ENCODE measurements at places on chromosomes 2 and 18.
A peak's percentile ranks its signal among the peaks of the same experiment; 100 is the strongest.

DNA sequence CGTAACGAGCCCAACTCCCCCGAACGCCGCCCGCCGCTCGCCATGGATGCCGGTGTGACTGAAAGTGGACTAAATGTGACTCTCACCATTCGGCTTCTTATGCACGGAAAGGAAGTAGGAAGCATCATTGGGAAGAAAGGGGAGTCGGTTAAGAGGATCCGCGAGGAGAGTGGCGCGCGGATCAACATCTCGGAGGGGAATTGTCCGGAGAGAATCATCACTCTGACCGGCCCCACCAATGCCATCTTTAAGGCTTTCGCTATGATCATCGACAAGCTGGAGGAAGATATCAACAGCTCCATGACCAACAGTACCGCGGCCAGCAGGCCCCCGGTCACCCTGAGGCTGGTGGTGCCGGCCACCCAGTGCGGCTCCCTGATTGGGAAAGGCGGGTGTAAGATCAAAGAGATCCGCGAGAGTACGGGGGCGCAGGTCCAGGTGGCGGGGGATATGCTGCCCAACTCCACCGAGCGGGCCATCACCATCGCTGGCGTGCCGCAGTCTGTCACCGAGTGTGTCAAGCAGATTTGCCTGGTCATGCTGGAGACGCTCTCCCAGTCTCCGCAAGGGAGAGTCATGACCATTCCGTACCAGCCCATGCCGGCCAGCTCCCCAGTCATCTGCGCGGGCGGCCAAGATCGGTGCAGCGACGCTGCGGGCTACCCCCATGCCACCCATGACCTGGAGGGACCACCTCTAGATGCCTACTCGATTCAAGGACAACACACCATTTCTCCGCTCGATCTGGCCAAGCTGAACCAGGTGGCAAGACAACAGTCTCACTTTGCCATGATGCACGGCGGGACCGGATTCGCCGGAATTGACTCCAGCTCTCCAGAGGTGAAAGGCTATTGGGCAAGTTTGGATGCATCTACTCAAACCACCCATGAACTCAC, 673 bp downstream of the PCBP1 start:
- H3K27me3 ChIP-seq = no peaks in the 10 kb centered on the region
- DNase-seq = peak; percentile 51
- peaks cover 11% of the 10 kb centered on the region for H3K36me3 ChIP-seq
- peaks cover 43% of the 10 kb centered on the region for H3K4me1 ChIP-seq

- H3K27me3 ChIP-seq = no peaks in the 10 kb centered on the region
- DNase-seq = no peak
- no peak overlapping the region for H3K27ac ChIP-seq
- no peaks in the 10 kb centered on the region for H3K4me1 ChIP-seq
- H3K4me3 ChIP-seq = no peak overlapping the region
- H3K36me3 ChIP-seq = peaks cover 70% of the 10 kb centered on the region
These were observed 46.8 kb downstream of the XRCC5 start for GRCh38 chr2:216155954-216156353.

DNA sequence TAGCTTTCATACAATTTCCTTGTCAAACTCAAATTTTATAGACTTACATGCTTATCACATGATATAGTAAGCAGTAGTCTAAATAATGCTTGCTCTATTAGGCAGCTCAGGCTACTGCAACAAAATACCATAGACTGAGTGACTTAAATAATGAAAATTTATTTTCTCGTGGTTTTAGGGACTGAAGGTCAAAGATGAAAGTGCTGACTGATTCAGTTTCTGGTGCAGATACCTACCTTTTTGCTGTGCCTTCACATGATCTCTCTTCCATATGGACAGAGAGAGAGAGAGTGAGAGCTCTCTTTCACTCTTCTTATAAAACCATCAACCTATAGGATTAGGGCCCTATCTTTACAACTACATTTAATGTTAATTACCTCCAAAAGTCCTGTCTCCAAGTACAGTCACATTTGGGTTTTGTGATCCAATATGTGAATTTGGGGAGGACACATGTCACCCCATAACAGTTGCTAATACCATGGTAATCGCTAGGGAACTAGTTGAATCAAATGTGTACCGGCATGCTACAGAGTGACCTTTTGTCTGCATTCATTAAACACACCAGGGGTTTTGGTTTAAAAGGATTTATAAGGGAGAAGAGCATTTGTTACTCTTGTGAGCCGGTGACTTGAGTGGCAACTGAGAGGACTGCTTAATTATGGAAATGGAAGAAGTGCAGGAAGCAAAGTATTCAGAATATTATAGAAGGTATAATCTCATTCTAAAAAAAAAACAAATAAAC, 723.4 kb upstream of the LRRTM4 start:
- no peaks in the 10 kb centered on the region for H3K27me3 ChIP-seq
- no peak overlapping the region for H3K27ac ChIP-seq
- H3K4me1 ChIP-seq = no peaks in the 10 kb centered on the region
- no peaks in the 10 kb centered on the region for H3K36me3 ChIP-seq
- no peak for DNase-seq
- no peak overlapping the region for H3K4me3 ChIP-seq

DNA sequence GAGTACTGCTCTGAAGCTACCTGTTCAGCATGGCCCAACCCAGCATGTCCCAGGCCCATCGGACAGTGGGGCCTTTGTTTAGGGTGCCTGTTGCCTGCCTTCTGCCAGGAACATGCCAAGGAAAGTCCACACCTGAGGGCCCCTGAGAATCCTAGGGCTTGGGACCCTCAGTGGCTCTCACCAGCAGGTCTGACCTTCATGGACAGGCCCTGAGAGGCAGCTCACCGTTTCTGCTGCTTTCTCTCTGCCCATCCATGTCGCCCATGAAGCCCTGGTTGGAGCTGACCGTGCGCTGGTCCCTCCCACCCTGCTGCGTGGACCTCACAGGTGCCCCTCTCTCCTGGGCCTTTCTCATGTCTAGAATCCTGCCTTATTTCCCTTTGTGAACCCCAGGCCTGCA, 124.0 kb downstream of the GBX2 start:
- no peak overlapping the region for H3K27ac ChIP-seq
- H3K27me3 ChIP-seq = no peaks in the 10 kb centered on the region
- DNase-seq = no peak
- H3K36me3 ChIP-seq = peaks cover 42% of the 10 kb centered on the region

DNA sequence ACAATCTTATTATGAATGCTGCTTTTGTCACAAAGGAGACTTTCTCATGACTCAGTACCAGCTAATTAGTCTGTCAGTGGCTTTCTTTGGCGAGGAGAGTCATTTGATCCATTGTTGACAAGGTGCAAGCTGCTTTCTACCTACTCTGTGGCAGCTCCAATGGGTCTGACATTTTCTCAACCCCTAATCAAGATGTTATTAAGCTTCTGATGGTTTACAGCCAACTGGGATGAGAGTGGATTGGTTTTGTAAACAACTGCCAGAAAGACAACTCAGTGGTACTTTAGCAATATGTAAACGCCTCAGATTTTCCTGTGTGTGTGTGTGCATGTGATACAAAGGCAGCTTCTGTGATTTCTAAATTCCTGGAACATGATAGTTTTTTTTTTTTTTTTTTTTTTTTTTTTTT, 8.2 kb upstream of the CLIP4 start:
- no peak overlapping the region for H3K4me3 ChIP-seq
- H3K27ac ChIP-seq = no peak overlapping the region
- no peaks in the 10 kb centered on the region for H3K36me3 ChIP-seq
- H3K4me1 ChIP-seq = no peaks in the 10 kb centered on the region
- peaks cover 6% of the 10 kb centered on the region for H3K27me3 ChIP-seq

DNA sequence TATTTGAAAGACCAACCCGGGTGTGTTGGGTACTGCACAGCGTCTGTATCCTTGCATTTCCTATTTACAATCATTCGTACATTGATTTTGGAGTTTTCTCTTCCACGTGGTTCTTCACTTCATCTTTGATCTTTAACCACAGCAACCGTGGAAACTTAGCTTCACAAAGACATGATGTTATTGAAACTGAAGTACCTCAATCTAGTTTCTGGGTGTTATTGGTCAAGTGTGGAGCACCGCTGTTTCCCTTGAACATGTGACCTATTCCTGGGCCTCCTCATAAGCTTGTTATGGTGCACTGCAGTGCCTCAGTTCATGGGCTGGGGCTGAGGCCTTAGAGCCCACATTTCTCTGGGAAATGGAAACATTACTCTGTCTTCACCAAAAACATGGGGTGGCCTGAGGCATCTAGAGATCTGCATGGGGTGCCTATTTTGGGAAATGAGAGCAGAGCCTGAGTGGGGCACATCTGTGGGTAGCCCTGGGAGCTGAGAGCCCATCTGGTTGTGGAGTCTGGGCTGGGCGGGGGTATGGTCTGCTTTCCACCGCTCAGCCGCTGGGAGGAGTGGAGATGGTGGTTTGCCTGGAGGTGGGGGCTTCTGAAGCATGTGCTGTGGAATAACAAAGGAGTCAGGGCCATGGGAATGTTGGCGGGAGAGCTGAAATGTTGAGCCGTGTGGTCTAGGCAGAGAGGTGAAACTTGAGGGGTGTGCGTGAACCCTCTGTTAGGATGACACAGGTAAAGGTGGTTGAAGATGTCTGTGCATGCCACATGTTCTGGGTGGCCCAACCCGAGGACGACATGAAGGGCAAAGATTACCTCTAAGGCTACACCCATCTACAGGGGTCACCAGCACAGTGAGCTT, 37.4 kb downstream of the ZNF236 start:
- no peak for DNase-seq
- H3K4me3 ChIP-seq = no peak overlapping the region
- peaks cover 32% of the 10 kb centered on the region for H3K36me3 ChIP-seq
- no peaks in the 10 kb centered on the region for H3K4me1 ChIP-seq
- H3K27ac ChIP-seq = no peak overlapping the region

- no peak overlapping the region for H3K4me3 ChIP-seq
- no peaks in the 10 kb centered on the region for H3K36me3 ChIP-seq
- H3K4me1 ChIP-seq = no peaks in the 10 kb centered on the region
- peaks cover 5% of the 10 kb centered on the region for H3K27me3 ChIP-seq
These were observed 30.5 kb upstream of the TWIST2 start for GRCh38 chr2:238817382-238817781.

DNA sequence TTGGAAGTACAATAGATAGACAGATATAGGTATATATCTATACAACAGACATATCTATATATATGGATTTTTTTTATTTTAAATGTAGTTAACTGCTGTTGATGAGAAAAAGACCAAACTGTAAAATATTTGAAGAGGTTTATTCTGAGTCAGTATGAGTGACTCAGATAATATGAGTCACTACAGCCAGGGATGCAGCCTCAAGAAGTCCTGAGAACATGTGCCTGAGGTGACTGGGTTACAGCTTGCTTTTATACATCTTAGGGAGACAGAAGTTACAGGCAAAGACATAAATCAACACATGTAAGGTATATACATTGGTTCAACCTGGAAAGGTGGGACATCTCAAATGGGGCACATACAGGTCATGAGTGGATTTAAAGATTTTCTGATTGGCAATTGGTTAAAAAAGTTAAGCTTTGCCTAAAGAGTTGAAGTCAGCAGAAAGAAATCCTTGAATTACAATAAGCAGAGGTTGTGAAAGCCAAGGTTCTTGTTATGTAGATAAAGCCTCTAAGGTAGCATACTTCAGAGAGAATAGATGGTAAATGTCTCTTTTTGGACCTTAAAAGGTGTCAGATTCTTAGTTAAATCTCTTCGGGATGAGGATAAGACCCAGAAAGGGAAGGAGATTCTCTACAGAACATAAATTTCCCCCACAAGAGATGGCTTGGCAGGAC, 149.9 kb downstream of the RBM43 start:
- H3K36me3 ChIP-seq = no peaks in the 10 kb centered on the region
- H3K27me3 ChIP-seq = no peaks in the 10 kb centered on the region
- no peak overlapping the region for H3K27ac ChIP-seq
- H3K4me1 ChIP-seq = no peaks in the 10 kb centered on the region

- H3K27me3 ChIP-seq = no peaks in the 10 kb centered on the region
- no peak overlapping the region for H3K27ac ChIP-seq
- peaks cover 49% of the 10 kb centered on the region for H3K36me3 ChIP-seq
- H3K4me3 ChIP-seq = no peak overlapping the region
- H3K4me1 ChIP-seq = peaks cover 5% of the 10 kb centered on the region
- no peak for DNase-seq
These were observed 77.1 kb upstream of the NARS1 start for GRCh38 chr18:57698571-57699276.

DNA sequence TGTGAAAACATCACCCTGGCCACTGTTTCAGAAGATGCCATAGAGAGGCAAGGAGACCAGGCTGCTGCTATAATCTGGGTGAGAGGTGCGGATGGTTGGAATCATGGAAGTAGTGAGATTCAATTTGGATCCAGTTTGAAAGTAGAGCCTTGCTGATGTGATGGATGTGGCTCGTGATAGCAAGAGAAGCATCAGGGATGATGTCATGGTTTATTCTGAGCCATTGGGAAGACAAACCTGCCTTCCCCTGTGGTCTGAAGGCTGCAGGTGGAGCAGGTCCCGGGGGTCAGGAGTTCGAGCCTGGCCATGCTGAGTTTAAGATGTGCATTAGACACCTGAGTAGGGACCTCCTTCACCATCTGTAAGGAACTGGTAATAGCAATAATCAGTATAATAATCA, 49.6 kb upstream of the CHMP1B start:
- no peaks in the 10 kb centered on the region for H3K27me3 ChIP-seq
- H3K36me3 ChIP-seq = no peaks in the 10 kb centered on the region
- H3K4me1 ChIP-seq = no peaks in the 10 kb centered on the region
- DNase-seq = no peak
- no peak overlapping the region for H3K4me3 ChIP-seq
- H3K27ac ChIP-seq = no peak overlapping the region

GRCh38 chr18:68826121-68826520, 28.2 kb downstream of the CCDC102B start:
- no peaks in the 10 kb centered on the region for H3K36me3 ChIP-seq
- H3K4me1 ChIP-seq = no peaks in the 10 kb centered on the region
- H3K27me3 ChIP-seq = no peaks in the 10 kb centered on the region
- H3K27ac ChIP-seq = no peak overlapping the region
- no peak for DNase-seq
- H3K4me3 ChIP-seq = no peak overlapping the region

- H3K4me3 ChIP-seq = no peak overlapping the region
- H3K4me1 ChIP-seq = no peaks in the 10 kb centered on the region
- H3K36me3 ChIP-seq = no peaks in the 10 kb centered on the region
- H3K27ac ChIP-seq = no peak overlapping the region
- H3K27me3 ChIP-seq = peaks cover 4% of the 10 kb centered on the region
These were observed 107.0 kb downstream of the GALNT14 start for GRCh38 chr2:31031132-31031706.

GRCh38 chr18:23936381-23936958, 78.1 kb upstream of the TTC39C start:
- no peaks in the 10 kb centered on the region for H3K27me3 ChIP-seq
- H3K36me3 ChIP-seq = peaks cover 31% of the 10 kb centered on the region
- peaks cover 12% of the 10 kb centered on the region for H3K4me1 ChIP-seq
- no peak overlapping the region for H3K27ac ChIP-seq
- no peak overlapping the region for H3K4me3 ChIP-seq
- DNase-seq = peak; percentile 60

- peak; percentile 85 for DNase-seq
- peak overlapping the region; percentile 33 for H3K27ac ChIP-seq
- H3K27me3 ChIP-seq = no peaks in the 10 kb centered on the region
- peaks cover 23% of the 10 kb centered on the region for H3K4me1 ChIP-seq
- no peak overlapping the region for H3K4me3 ChIP-seq
These were observed 426.3 kb upstream of the ZEB2 start for GRCh38 chr2:144946263-144946662.

DNA sequence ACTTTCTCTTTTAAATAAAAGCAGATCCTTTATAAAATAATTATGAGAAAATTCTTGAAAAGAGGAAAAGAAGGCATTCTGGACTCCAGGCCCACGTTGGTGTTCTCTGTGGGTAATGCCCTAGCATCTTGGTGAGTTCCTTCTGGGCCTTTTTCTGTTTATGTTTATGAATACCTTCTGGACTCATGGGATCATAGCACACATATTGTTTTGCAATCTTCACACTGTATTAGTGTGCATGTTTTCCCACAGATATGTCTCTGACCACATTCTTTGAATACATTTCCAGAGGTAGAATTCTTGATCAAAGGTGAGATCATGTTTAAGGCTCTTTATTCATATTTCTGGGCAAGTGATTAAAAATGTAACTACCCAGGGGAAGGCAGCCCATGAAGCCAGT, 15.9 kb downstream of the GLI2 start:
- H3K27me3 ChIP-seq = peaks cover 23% of the 10 kb centered on the region
- H3K36me3 ChIP-seq = no peaks in the 10 kb centered on the region
- H3K4me1 ChIP-seq = no peaks in the 10 kb centered on the region
- no peak for DNase-seq

Data from large intestine (tissue), 12 donors.